ENCODE measurements at places on chromosomes 7 and 10.

DNA sequence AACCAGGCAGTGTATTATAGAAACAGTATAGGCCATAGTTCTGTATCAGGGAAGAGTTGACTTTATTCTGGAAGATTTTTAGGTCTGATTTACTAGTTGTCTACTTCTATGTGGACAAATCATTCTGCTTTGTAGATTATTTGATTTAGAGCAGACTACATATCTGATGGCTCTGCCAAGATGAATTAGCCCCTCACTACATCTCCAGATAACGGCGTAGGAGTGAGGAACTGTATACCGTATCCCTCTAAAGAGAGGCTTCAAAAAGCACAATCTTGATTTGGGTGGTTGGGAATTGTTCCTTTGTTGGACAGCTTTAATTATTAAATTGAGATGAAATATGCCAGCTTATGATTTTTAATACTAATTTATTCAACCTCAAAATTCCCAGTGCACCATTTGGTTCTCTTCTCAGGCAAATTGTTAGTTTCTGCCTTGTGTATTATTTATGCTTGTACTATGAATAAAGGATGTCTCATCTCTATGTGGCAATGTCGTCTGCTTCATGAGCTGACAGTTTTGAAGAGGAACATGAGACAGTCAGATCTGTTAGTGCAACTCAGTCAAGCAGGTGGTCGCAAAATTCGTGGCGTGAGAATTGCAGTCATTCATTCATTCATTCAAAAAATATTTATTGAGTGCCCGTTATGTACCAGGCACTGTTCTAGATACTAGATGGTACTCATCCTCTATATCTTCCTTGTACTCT, 422.8 kb downstream of the EXOC4 start:
- no peak for DNase-seq

DNA sequence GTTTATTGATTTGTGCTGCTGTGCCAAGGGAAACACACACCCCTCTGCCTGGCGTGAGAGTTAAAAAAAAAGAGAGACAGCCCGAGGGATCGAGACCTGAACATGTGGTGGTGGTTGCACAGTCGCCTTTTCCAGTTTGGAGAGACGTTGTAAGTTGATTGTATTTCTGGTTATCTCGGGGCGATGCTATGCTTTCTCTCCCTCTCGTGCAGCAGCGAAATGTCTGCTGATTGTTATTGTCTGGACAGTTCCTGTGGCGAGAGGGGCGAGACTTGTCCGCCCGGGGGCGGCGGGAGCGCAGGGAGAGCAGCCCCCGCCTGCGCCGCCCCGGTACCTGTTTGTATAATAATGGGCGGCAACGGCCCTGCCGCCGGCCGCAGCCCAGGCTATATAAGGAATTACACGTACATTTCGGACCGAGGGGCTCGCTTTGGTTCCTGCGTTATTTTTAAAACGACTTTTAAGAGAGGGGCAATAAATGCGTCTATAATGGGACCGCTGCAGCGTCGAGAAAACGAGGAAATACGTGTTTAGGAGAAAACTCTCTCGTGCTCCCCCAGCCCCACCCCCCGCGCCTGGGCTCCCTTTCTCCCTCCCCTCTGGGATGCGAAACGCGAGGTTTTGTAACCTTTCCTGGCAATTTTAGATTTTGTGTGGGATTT, 1.7 kb downstream of the ZEB1 start:
- no peak for DNase-seq

DNA sequence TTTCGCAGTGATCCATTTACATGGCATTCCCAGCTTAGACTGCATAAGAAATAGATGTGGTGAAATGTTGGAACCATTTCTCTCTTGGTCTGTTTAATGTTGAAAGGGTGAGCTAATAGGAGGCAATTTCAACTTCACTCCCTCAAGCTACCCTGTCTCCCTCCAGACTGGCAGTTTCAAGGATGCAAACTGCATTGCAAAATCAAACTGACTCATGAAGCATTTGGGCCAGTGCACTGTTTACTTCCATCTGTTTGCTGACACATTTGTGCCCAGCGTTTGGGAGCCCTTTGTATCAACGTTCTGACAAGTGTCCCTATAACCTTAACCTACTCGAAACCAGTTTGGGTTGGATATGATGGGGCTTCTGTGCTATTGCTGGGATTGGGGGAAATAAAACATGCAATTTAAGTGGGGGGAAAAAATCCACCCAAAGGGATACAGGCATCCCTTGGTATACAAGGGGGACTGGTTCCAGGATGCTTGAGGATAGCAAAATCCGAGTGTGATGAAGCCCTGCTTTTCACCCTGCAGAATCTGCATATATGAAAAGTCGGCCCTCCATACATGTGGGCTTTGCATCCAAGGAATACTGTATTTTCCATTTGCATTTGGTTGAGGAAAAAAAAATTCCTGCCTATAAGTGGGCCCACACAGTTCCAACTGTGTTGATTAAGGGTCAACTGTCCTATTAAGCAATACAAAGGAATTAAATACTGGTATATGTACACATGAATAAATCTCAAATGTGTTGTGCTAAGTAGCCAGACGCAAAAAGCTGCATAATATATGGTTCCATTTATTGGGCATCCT, 15.6 kb downstream of the RHEB start:
- DNase-seq = no peak

GRCh38 chr7:12025246-12025645, 185.8 kb upstream of the TMEM106B start:
- no peak for DNase-seq

DNA sequence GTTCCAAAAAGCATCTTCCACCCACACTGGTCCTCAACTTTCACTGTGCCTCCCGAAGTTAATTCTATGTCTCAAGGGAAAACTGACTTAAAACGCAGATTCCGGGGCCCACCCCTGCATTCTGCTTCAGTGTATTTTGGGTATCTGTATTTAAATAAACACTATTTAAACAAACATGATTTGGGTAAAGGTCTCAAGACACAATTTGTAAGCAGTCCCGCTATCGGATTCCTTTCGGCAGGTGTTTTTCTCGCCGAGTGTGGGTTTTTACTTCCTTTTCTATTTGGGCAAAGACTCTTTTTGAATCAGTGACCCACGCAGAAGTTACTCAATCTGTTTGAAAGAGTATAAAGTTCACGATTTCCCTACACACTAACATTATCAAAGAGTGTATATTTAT, 1.2 kb downstream of the PDIA4 start:
- no peak for DNase-seq

- no peak for DNase-seq
Measured at GRCh38 chr7:139680676-139681462, 96.9 kb downstream of the HIPK2 start.

DNA sequence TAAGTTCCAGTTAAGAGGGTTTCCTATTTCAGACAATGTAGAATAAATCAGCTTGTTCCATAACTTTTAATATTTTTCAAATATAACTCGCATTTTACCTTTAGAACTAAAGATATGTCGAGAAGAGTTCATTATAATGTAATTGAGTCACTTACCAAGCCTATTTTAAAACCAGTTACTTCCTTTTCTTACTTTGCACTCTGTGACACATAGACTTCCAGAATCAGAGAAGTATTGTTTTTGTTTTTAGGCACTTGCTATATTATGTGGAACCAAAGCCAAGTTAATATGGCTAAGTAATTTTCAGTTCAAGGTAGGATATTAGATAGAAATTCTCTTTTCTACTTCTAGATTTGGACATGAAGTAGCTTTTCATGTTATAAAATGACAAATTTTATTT, 182.7 kb upstream of the PRPS1L1 start:
- DNase-seq = no peak

- no peak for DNase-seq
Measured at GRCh38 chr7:118280319-118281012, 56.0 kb downstream of the ANKRD7 start.

DNA sequence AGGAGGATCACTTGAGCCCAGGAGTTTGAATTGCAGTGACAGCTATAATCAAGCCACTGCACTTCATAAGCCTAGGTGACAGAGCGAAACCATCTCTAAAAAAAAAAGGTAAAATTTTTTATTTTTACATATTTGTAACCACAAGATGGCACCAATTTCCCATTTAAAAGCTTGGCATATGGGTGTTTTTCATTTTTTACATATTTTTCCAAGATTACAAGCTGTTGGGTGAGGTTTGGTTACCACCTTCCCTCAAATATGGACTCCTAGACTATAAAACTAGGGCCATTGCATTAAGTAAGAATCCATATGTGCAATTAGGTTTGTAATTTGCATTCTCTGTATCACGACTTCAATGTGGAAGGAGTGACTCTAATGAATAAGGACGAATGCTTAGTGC, 129.3 kb upstream of the ACBD5 start:
- DNase-seq = peak; percentile 17

GRCh38 chr7:23468526-23469149, 1.7 kb downstream of the IGF2BP3 start:
- DNase-seq = no peak

DNA sequence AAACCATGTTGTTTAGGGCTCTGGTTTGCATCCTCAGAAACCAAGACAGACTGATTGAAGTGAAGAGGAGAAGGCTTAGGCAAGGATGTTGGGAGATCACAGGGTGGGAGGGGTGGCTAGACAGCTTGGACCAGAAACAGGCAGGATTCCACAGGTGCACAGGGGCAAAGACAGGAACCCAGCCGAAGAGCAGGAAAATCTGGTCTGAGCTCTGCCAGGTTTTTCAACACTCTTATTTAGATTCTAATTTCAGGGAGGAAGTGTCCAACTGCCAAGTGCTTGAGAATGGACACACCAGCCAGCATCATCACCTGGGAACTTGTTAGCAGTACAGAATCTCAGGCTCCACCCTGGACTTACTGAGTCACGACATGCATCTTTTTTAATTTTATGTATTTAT, 93.8 kb downstream of the MARCHF5 start:
- DNase-seq = no peak

DNA sequence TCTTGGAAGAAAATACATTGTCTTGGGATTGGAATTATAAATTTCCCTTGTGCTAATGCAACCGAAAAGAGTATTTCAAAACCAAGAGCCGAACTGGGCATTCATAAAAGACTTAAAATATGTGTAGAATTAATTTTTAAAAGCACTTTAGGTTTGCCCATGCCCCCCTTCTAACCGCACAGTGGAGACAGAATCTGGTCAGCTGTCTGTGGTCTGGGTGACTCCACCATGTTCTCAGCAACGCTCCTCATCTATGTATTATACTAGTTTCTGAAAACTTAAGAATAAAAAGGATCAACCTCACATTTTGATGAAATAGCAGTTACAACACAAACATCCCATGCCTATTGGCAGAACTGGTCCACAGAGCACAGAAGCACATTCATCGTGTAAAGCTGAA, 192.6 kb upstream of the C7orf33 start:
- no peak for DNase-seq

DNA sequence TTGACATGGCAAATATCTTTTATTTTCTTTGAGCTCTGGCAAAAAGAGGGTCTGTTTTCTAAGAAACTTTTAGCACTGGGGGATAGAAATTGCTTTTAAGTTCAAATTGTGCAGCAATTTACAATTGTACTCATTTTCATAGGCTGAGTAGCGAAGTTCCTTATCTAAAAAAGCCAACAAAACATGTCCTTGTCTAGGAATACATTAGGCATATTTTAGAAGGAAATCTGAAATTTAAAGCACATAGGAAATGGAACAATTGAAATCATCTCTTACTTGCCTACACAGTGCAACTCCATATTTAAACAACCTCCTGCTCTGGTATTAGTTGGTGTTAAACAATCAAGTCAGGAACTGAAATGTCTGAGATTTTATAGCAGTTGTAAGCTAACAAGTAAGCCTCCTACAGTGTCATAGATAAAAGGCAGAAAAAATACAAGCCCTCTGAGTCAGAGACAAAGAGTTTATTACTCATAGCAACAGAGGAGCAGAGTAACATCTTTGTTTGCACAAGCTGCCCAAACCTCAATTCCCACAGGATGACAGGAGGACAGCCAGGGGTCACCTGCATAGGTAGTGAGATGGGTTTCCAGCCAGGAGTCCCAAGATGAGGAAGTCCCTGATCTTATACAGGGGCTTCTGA, 280.2 kb upstream of the HGF start:
- DNase-seq = peak; percentile 84

- DNase-seq = no peak
Measured at GRCh38 chr10:32350811-32351350, 3.9 kb upstream of the EPC1 start.

- no peak for DNase-seq
Measured at GRCh38 chr10:22682237-22683139, 31.9 kb downstream of the PIP4K2A start.

DNA sequence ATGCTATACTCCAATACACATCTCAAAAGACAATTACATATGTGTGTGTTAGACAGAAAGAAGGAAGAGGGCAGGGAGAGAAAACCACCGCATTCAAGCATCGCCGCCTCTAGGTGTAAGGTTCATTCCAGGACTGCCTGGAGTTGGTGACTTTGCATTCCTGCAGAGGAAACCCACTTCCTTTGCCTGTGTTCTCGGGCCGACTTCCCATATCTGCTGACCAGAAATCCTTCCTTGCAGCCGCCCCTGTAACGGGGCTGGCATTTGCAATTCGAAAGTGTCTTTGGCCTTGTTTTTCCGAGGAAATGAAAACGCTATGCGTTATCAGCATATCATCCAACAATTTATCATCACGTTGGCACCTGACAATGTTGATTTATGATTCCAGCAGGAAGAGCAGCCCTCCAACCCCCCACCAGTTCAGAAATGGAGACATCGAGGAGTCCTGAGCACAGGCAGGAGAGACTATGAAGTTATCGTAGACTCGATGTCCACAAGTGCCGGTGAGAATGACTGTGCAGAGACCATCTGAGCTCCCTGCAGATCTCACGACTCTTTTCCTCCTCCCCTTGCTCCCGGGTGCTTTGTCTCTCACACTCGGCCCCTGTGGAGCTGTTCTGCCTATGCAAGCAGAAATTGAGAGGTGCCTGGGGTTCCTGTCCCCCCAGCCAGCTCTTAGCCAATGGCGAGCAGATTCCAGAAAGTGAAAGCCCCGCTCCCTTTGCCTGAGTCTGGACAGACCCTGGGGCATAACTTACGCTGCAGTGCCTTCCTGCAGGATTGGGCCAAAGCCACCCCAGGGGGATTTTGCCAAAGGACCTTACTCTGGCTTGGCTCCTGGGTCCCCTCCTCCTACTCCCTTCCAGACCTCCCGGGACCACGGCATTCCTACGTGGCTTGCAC, 68.9 kb upstream of the FOXK1 start:
- no peak for DNase-seq

GRCh38 chr7:106178593-106179134, 66.6 kb upstream of the SYPL1 start:
- peak; percentile 40 for DNase-seq

- no peak for DNase-seq
Measured at GRCh38 chr7:80783678-80784327, 135.0 kb downstream of the SEMA3C start.

DNA sequence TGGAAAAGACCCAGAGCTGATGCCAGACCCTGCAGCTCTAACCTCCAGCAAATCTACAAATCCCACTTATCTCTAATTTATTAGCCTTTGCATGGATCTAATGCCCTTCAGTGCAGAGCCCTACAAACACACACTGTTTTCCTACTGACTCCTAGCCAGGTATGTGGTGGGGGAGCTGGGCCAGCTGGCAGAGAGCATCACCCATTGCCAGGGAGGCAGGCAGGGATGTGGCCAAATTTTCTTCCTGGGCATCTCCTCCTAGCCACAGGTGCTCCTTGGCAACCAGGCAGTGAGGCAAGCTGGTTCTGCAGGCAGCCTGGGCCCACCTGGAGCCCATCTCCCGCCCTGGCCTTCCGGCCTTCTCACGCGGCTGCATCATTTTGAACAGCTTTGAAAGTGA, 55.9 kb upstream of the EMX2 start:
- no peak for DNase-seq
